ENCODE measurements at places on chromosomes 7 and 10. TPM values are rescaled to one million over a fixed set of nuclear protein-coding genes. Genes with fewer than 3 reads are reported as not detected.

DNA sequence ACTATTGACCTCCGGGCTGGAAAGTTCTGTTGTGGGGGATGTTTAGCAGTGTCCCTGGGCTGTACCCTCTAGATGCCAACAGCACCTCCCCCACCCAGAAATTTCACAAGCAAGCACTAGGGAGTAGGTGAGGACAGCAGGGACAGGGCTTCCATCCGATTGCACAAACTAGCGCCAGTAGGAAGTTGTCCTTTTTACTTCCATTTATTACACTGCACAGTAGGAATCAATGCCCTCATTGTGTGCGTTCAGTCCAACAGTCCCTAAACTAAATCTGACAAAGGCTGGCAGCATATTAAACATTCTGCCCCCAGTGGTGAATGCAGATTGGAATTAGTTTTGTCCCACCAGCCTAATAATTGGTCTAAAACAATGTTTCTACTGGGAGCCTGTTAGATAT is 6.4 kb upstream of the SOSTDC1 start:
- H3K27me3 ChIP-seq: no peaks in the 10 kb centered on the region
- DNase-seq: no peak
- no peak overlapping the region for H3K27ac ChIP-seq
- no peaks in the 10 kb centered on the region for H3K4me1 ChIP-seq
- H3K4me3 ChIP-seq: no peak overlapping the region
- no peaks in the 10 kb centered on the region for H3K36me3 ChIP-seq

DNA sequence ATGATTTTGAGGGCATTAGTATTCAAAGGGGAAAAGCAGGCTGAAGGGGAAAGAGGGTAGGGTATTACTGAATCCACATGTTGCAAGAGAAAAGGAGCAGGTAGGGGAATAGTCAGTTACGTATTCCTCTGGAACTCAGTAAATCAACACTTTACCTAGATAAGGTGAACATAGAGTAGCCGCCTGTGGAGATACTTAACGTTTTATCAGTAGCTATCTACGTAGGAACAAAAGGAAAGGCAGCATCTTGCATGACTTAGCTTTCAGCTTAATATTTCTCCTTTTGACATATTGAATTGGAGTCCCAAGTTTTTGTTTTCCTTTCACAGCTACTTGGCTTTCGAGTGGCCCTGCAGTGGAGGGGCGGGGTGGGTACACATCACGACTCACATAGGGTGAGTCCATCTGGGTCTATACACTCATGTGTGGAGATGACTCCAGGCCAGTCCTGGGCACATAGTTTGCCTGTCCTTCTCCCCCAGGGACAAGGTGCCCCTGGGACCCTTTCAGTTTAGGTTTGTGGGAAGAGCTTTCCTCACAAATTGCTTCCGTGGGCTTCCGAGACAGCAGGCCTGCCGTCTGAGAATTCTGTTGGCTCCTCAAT is 48.1 kb downstream of the CCNY start:
- no peak for DNase-seq
- H3K27ac ChIP-seq: no peak overlapping the region
- no peaks in the 10 kb centered on the region for H3K27me3 ChIP-seq
- peaks cover 40% of the 10 kb centered on the region for H3K4me1 ChIP-seq
- no peak overlapping the region for H3K4me3 ChIP-seq
- no peaks in the 10 kb centered on the region for H3K36me3 ChIP-seq

DNA sequence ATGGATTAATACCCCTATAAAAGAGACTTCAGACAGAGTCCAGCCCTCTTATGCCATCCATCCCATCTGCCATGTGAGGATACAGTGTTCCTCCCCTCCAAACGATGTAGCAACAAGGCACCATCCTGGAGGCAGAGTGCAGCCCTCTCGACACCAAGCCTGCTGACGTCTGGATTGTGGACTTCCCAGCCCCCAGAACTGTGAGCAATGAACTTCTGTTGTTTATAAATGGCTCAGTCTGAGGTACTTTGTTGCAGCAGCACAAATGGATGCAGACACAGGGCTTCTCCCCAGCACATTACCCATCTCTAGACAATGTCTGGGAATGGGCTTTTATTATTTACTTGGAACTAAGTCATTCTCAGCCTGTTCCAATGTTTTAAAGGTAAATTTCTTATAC is 195.6 kb downstream of the WDR37 start:
- H3K27me3 ChIP-seq: no peaks in the 10 kb centered on the region
- no peaks in the 10 kb centered on the region for H3K4me1 ChIP-seq
- no peaks in the 10 kb centered on the region for H3K36me3 ChIP-seq
- DNase-seq: no peak
- H3K27ac ChIP-seq: no peak overlapping the region

DNA sequence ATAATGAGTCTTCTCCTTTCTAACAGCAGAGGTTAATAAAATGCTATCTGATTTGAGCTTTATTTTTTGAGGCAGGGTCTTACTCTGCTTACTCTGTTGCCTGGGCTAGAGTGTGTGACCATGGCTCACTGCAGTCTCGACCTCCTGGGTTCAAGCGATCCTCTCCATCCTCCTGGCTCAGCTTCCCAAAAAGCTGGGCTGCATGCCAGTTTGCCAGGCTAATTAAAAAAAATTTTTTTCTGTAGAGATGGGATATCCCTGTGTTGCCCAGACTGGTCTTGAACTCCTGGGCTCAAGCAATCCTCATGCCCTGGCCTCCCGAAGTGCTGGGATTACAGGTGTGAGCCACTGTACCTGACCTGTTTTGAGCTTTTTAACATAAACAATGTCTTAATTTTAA is 56.7 kb downstream of the SCD start:
- no peak overlapping the region for H3K4me3 ChIP-seq
- no peaks in the 10 kb centered on the region for H3K4me1 ChIP-seq
- no peak for DNase-seq
- no peak overlapping the region for H3K27ac ChIP-seq
- no peaks in the 10 kb centered on the region for H3K36me3 ChIP-seq

GRCh38 chr7:7354674-7355073 is 172.3 kb downstream of the C1GALT1 start:
- H3K27me3 ChIP-seq: no peaks in the 10 kb centered on the region
- no peaks in the 10 kb centered on the region for H3K36me3 ChIP-seq
- H3K4me3 ChIP-seq: no peak overlapping the region
- no peak overlapping the region for H3K27ac ChIP-seq
- H3K4me1 ChIP-seq: no peaks in the 10 kb centered on the region

- no peaks in the 10 kb centered on the region for H3K4me1 ChIP-seq
- no peak for DNase-seq
- H3K36me3 ChIP-seq: no peaks in the 10 kb centered on the region
Measured at GRCh38 chr7:140010194-140010895, 52.4 kb downstream of the PARP12 start.

DNA sequence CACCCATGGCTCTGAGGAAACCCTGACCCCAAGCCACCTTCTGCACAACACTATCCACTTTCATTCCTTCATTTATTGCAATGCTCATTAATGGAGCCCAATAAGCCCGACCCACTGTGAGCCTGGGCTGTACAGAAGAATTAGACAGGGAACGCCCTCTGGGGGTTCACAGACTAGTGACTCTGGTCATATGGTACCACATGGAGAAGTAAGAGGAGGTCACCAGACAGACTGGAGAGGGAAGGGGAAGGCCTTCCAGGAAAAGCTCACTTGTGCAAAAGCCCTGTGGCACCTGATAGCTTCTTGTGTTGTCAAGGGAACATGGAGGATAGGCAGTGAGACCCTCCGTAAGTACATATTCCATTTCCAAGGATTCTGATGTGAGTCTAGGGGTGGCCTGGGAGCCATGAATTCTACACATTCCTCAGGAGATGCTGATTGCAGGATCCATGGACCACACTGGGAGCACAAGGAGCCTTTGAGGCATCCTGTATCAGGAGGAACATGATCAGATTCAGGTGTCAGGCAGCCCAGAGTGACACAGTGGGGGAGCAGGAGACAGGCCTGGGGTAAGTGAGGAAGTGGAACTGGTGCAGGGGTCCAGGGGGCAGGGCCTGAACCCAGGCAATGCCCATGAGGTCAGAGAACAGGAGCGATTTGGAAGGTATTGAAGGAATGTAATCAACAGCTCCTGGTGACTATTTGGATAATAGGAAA is 19.9 kb downstream of the TMEM72 start:
- no peaks in the 10 kb centered on the region for H3K27me3 ChIP-seq
- DNase-seq: no peak
- no peak overlapping the region for H3K27ac ChIP-seq
- no peak overlapping the region for H3K4me3 ChIP-seq
- H3K36me3 ChIP-seq: no peaks in the 10 kb centered on the region

DNA sequence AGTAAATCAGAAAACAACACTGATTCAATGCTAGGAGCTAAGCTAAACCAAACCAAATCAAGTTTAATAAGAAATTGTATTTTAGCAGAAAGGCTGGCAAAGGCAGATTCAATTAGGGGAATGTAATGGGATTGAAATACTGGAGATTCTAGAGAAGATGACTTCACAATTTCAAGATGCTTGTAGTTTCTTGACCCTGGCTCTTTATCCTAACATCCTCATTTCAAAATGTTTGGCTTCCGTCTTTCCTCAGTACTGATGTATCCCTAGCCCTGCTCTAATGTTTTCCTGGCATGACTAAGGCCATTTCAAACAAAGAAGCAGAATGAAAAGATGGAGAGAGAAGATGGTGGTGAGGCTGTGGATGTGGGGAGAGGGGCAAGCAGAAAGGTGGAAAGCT is 2.7 kb upstream of the JCAD start:
- H3K27ac ChIP-seq: no peak overlapping the region
- H3K36me3 ChIP-seq: no peaks in the 10 kb centered on the region
- H3K4me3 ChIP-seq: no peak overlapping the region
- peaks cover 35% of the 10 kb centered on the region for H3K4me1 ChIP-seq
- no peaks in the 10 kb centered on the region for H3K27me3 ChIP-seq

GRCh38 chr7:21361413-21362125 is 66.3 kb upstream of the SP4 start:
- no peaks in the 10 kb centered on the region for H3K27me3 ChIP-seq
- no peak overlapping the region for H3K27ac ChIP-seq
- no peaks in the 10 kb centered on the region for H3K36me3 ChIP-seq
- no peak for DNase-seq
- H3K4me1 ChIP-seq: peaks cover 13% of the 10 kb centered on the region

DNA sequence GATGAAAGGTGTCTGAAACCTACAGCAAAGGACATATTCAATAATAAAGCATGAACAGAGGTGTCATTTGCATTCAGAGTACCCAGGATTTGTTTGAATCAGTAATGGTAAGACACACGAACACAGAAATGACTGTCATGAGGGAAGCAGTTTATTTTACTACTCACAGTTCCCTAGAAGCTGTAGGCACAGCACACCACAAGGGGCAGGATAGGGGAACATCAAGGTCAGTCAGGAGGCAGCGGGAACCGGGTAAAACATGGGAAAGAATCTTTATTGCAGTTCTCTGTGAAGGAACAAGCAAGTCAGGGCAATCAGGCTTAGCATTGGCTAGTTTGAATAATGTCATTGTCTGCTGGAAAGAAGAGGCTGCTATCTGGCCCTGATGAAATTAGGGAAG is 70.2 kb upstream of the PDSS1 start:
- H3K27ac ChIP-seq: no peak overlapping the region
- no peaks in the 10 kb centered on the region for H3K36me3 ChIP-seq
- H3K4me1 ChIP-seq: no peaks in the 10 kb centered on the region
- no peak for DNase-seq

GRCh38 chr7:140451716-140452115 is 27.6 kb downstream of the MKRN1 start:
- peaks cover 7% of the 10 kb centered on the region for H3K36me3 ChIP-seq
- no peak overlapping the region for H3K4me3 ChIP-seq
- no peak overlapping the region for H3K27ac ChIP-seq
- peaks cover 8% of the 10 kb centered on the region for H3K4me1 ChIP-seq

DNA sequence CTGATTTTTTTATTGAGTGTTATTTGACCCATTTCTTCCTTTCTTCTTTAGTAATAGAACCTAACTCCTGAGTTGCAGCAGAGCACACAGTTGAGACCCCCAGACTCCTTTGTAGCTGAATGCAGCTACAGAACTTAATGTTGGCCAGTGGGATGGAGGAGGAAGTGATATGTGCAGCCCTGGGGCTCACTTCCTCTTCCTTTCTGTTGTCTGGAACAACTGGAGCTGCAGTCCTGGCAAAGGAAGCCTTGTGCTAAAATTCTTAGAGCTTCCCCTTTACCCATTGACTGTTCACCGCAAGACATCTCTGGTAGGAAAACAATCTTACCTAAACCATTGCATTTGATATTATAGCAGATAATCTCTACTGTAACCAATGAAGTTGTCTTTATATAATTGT is 86.6 kb downstream of the ITGB8 start:
- no peaks in the 10 kb centered on the region for H3K27me3 ChIP-seq
- no peaks in the 10 kb centered on the region for H3K36me3 ChIP-seq
- H3K4me1 ChIP-seq: no peaks in the 10 kb centered on the region
- DNase-seq: no peak
- no peak overlapping the region for H3K4me3 ChIP-seq

- H3K4me3 ChIP-seq: no peak overlapping the region
- no peaks in the 10 kb centered on the region for H3K27me3 ChIP-seq
- H3K4me1 ChIP-seq: peaks cover 7% of the 10 kb centered on the region
- no peaks in the 10 kb centered on the region for H3K36me3 ChIP-seq
- DNase-seq: peak; percentile 66
- H3K27ac ChIP-seq: no peak overlapping the region
Measured at GRCh38 chr10:77970869-77971803, 44.6 kb upstream of the DLG5 start.

DNA sequence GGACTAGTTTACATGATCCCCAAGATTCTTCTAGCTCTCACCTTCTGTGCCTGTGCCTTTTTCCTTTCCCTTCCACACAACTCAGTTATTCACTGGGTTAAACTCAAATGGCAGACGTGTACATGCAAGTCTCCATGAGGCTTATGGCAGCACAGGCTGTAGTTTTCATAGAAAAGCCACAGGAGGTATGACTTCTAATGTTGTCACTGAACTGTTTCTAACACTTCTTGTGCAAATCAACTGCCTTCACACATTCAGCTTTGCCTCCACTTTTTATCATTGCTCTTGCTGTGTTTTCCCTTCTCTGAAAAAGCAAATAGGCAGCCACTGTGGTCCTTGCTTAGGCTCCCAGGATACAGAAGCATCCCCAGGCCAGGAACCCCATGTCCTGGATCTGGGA is 5.3 kb upstream of the GIMAP5 start:
- DNase-seq: no peak
- H3K36me3 ChIP-seq: no peaks in the 10 kb centered on the region
- no peaks in the 10 kb centered on the region for H3K27me3 ChIP-seq
- no peak overlapping the region for H3K27ac ChIP-seq
- no peak overlapping the region for H3K4me3 ChIP-seq

- H3K4me3 ChIP-seq: peak overlapping the region; percentile 15
- H3K27me3 ChIP-seq: peaks cover 6% of the 10 kb centered on the region
- H3K27ac ChIP-seq: no peak overlapping the region
- DNase-seq: no peak
- H3K4me1 ChIP-seq: peaks cover 32% of the 10 kb centered on the region
- H3K36me3 ChIP-seq: no peaks in the 10 kb centered on the region
Measured at GRCh38 chr7:516216-516605, 3.4 kb downstream of the PDGFA start.

Gene RAB11FIP2
- total RNA-seq: 8.6 TPM

Gene CUZD1
- total RNA-seq: 1.1 TPM

Gene CPED1
- 0.22 TPM for total RNA-seq

Gene DNAJC12
- total RNA-seq: 2.4 TPM

Gene SPDYE9
- total RNA-seq: not detected

Gene OR2A42
- not detected for total RNA-seq

Gene NODAL
- not detected for total RNA-seq

Gene PIP
- not detected for total RNA-seq
